Fibroblast of mammary gland (primary cell): ENCODE measurements at places on chromosomes 5 and 9.

GRCh38 chr9:72577212-72577753 is 55.9 kb downstream of the TMC1 start:
- peak; percentile 94 for DNase-seq

- peak; percentile 61 for DNase-seq
These were observed 76.0 kb downstream of the ARL15 start for GRCh38 chr5:54234304-54234933.

DNA sequence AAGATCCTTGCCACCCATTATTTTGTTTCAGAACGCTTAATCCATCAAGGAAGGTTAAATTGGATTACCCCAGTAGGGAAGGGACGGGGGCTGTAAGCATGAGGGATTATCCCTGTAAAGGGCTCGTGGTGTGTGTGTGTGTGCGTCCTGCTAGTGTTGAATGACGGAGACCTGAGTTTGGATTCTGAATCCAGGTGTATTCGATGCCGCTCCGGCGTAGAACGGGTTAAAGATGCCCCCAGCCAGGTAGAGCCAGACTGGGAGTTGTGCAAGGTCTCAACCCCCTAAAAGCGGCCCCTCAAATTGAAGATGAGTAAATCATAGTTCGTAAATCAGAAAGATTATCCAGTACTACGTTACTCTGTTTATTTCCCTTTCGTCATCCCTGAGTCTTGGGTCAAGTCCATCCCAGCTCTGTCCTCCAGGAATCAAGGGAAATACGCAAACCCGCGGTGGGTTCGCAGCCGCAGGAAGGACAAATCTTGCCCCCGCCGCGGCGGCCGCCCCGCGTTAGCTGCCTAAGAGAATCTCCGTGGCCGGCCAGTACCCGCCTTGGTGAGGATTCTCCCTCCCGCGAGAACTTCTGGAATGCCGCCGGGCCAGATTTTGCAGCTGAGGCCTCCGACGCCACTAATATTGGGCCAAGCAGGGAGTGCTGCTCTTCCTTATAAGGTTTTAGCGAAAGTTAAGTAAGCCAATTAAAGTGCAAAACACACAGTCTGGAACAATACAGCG is 586 bp upstream of the MTAP start:
- DNase-seq, result peak; percentile 82

- no peak for DNase-seq
These were observed 143.7 kb downstream of the C5orf15 start for GRCh38 chr5:133824661-133825254.

DNA sequence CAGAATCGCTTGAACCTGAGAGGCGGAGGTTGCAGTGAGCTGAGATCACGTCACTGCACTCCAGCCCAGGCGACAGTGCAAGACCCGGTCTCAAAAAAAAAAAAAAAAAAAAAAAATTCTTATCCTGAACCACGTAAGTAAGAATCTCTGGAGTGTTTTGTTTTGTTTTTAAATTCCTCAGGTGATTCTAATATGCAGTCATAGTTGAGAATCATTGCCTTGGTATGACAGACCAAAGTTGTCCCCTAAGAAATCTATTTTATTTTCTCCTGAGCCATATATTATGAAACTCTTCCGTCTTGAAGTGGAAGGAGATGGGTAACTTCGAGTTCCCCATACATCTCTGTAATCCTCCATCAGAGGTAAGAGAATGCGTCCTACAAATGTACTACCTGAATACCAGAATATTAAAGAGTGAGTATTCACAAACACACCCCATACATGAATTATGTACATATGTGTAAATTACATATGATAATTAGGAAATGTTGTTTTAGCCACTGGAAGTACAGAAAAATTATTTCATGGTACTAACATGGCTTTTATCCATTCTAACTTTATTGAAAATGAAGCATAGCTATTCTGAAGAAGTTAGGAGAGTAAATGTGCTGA is 26.7 kb upstream of the SVEP1 start:
- no peak for DNase-seq

GRCh38 chr5:142472306-142472951 is 147.6 kb upstream of the SPRY4 start:
- DNase-seq, result peak; percentile 89

- DNase-seq, result no peak
These were observed 37.2 kb downstream of the NCS1 start for GRCh38 chr9:130209422-130209821.

GRCh38 chr5:96226941-96227552 is 206.0 kb downstream of the PCSK1 start:
- peak; percentile 97 for DNase-seq

DNA sequence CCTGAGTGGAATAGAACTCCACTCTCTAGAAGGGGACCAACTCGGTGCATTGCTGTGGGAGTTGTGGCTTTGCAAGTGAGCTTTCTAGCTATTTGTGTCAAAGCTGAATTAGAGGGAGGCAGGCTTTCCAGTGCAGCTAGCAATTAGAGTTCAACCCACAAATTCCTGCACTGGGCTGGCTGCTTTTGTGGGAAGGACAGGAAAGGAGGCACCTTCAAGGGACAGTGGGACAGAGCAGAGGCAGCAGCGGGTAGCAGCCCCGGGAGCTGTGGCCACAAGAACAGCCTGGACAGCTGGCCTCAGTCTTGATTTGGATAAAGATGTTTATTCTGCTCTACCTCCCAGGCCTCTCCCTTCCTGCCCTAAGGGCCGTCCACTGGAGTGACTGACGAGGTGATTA is 83.7 kb upstream of the SLIT3 start:
- DNase-seq, result no peak

DNA sequence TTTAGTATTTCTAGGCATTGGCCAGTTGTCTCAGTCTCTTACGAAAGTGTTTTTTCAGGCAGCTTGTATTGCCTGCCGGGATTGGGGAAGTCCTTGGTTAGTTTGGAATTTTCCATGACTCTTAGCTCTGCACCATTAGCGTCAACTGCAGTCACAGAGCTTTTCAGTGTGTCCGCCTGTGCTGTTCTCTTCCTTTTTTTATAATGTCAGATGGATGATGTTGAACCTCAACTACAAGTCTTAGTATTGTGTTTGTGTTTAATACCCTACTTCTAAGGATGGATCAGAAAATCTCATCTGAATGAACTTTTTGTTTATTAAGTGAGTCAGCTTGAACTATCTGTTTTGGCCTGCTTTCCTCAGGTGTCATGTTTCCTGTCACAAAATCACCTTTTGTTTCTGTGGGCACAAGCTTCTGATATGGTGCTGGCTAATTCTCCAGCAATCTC is 33.1 kb downstream of the ATP6V0E1 start:
- peak; percentile 77 for DNase-seq
